Mesenteric fat pad (tissue), 1 donor: ENCODE measurements at places on chromosomes 7 and 10. TPM values are rescaled to one million over a fixed set of nuclear protein-coding genes. Genes with fewer than 3 reads are reported as not detected.
A peak's percentile ranks its signal among the peaks of the same experiment; 100 is the strongest.

DNA sequence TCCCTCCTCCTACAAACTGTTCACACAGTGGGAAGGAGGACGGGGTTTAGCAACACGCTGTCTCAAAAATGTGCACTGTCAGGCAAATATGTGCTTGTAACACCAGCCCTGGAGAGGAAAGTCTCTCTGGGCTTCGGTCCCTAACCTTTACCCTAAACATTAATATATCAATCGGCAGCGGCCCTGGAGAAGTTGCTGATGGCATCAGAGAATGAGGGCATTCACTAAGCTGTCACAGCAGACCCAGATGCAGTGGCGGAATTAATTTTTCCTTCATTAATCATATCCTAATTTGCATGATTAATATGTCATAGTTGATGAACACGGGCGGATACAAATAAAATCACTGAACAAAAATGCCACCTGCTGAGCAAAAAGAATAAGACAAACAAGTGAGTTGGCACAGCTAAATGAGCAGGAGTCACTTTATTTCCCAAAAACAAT lies 45.2 kb upstream of the INSIG1 start:
- no peak for DNase-seq

DNA sequence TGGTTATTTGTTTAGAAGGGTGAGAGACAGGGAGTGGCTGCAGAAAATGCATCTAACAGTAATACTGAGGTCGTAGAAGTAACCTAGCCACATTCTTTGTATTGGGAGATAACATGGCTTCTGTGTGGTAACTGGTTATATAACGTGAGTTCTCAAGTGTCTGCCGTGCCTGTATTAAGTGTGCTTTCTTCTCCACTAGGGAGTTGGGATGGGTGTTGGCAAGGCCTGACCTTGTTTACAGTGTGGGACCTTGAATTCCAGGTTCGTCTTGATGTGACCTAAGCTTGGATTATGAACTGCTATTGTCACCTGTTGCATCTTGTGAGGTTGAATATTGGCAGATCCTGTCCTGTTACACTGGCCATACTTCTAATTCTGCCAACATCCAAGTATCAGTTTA lies 145.3 kb upstream of the NAMPT start:
- DNase-seq = no peak

GRCh38 chr7:128059143-128059988 lies 28.1 kb upstream of the LRRC4 start:
- no peak for DNase-seq

GRCh38 chr10:86718556-86718955 lies 37.9 kb upstream of the BMPR1A start:
- peak; percentile 62 for DNase-seq

The TMEM225B gene
- 0.55 TPM for total RNA-seq

GRCh38 chr10:35394411-35394851 lies 58.1 kb downstream of the CCNY start:
- DNase-seq = no peak

DNA sequence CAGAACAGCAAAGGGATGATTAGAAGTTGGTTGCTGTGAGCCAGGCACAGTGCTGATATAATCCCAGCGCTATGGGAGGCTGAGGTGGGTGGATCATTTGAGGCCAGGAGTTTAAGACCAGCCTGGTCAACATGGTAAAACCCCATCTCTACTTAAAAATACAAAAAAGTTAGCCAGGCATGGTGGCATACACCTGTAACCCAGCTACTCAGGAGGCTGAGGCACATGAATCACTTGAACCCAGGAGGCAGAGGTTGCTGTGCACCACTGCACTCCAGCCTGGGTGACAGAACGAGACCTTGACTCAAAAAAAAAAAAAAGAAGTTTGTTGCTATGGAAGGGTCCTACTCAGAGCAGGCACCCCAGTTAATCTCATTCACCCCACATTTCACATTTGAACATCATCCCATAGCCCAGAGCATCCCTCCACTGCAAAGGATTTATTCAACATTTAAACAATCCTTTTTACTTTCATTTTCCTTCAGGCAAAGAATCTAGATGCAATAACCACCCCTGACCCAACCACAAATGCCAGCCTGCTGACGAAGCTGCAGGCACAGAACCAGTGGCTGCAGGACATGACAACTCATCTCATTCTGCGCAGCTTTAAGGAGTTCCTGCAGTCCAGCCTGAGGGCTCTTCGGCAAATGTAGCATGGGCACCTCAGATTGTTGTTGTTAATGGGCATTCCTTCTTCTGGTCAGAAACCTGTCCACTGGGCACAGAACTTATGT lies 4.1 kb downstream of the IL6 start:
- DNase-seq = no peak

- DNase-seq = no peak
Observed at GRCh38 chr10:131747791-131748190, 153.0 kb upstream of the PPP2R2D start.

DNA sequence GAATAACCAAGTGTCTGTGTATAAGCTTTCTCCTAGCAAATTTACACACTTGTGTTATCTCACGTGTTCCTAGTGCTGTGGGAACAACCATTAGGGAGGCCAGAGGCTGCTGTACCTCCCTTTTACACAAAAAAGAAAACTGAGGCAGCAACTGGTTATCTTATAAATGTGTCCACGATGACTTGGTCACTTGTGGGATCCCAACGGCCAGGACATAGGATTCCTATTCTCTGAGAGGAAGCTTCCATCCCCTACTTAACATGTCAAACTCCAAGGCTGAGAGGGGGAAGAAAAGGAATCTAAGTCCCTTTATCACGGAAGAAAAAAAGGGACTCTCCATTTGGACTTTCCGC lies 484 bp downstream of the ZNF438 start:
- no peak for DNase-seq

The C10orf62 gene
- total RNA-seq = not detected
